ENCODE measurements at places on chromosomes 13 and 19.

DNA sequence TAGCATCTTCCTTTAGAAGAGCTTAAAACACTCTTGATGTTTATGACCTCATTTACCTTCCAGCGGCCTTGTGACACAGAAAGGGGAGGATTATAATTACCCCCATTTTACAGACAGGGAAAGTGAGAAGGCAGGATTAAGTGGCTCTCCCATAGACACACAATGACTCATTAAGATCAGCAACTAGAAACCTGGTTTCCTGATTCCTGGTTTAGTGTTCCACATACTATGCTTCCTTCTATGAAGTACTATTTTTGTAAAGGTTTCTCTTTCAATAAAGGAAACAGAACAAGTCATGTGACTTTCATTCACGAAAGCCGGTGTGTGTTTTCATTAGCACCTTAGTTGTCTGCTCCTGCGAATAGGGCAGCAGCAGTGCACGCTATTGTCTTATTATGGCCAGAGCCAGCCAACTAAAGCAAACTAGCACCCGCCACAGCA is 8.3 kb downstream of the IRS2 start:
- DNase-seq: no peak

- DNase-seq: no peak
These were observed 45.4 kb upstream of the MYCBP2 start for GRCh38 chr13:77372275-77372674.

GRCh38 chr19:46528601-46529590 is 33.2 kb upstream of the PNMA8B start:
- DNase-seq: no peak

GRCh38 chr13:27018344-27018861 is 153.2 kb downstream of the USP12 start:
- DNase-seq: no peak

- peak; percentile 18 for DNase-seq
These were observed 813 bp downstream of the ZNF296 start for GRCh38 chr19:45075301-45076028.

- DNase-seq: no peak
These were observed 128.0 kb downstream of the DCT start for GRCh38 chr13:94351292-94351990.

DNA sequence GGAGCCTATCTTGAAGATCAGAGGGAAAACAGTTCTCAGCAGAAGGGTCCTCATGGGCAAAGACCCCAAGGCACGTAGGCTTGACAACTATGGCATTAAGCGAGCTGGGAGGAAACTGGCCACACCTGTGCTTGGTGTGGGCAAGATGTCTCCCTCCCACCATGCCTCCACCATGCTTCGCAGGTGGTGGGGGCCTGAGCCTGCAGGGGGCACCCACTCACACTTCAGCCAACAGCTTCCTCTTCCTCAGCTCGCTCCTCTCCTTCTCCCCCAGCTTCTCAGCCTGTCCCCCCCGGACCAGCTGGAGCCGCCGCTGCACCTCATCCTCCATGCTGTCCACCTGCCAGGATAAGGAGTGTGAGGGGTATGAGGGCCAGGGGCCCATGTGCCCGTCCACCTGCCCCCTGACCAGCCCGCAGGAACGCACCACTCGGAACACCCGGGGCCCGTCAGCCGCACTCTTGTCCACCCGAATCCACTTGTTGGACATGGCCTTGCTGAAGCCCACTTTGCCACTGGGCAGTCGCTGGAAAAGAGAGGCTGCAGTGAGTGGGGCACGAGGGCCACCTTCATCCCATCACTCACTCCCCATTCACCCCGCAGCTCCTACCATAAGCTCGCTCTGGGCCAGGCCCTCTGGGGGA is 3.4 kb downstream of the FARSA start:
- no peak for DNase-seq

DNA sequence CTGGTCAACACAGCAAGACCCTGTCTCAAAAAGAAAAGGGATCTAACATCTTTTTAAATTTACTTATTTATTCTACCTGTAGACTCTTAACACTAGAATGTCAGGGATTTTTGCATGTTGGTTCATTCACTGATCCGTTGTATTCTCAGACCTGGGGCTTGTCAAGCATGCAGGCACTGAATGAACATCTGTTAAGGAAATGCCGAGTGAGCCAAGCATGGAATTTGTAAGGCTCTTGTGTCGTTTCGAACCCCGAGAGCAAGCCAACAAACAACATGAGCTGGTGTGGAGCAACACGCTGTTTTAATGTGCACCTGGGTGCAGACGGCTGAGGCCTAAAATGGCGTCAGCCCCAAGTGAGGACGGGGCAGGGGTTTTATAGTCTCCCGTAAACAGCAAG is 10.0 kb upstream of the OR1M1 start:
- DNase-seq: no peak

DNA sequence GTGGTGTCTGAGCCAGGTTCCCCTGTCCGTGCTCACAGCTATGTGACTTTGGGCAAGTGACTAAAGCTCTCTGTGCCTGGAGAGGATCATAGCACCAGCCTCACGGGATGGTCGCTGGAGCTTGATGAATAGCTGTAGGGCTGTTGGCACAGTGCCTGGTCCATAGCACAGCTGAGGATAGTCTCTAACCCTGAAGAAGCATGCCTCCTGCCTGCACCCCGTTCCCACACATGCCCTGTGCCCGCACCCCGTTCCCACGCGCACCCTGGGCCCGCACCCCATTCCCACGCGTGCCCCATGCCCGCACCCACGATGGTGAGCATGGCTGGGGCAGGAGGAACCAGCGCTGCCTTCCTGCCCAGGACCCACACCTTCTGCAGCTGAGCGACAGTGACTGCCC is 63.7 kb upstream of the F7 start:
- DNase-seq: no peak

- no peak for DNase-seq
These were observed 36.4 kb upstream of the NANOS3 start for GRCh38 chr19:13840305-13841085.

GRCh38 chr19:8659905-8660304 is 29.5 kb downstream of the NFILZ start:
- DNase-seq: no peak

- DNase-seq: peak; percentile 95
These were observed at the start of gene MPND for GRCh38 chr19:4343370-4344307. Gene MPND, plus strand, starts transcription at chr19:4343562. Its CDS starts 32 bp downstream, at chr19:4343594.

GRCh38 chr19:10104665-10105508 is 1.3 kb upstream of the PPAN start:
- peak; percentile 56 for DNase-seq

- DNase-seq: peak; percentile 79
These were observed at the start of gene LRRC63 for GRCh38 chr13:46211483-46212351. Gene LRRC63, plus strand, starts transcription at chr13:46211928. Its CDS starts 1,107 bp downstream, at chr13:46213035.

GRCh38 chr13:99296398-99296797 is 10.8 kb downstream of the GPR183 start:
- no peak for DNase-seq

DNA sequence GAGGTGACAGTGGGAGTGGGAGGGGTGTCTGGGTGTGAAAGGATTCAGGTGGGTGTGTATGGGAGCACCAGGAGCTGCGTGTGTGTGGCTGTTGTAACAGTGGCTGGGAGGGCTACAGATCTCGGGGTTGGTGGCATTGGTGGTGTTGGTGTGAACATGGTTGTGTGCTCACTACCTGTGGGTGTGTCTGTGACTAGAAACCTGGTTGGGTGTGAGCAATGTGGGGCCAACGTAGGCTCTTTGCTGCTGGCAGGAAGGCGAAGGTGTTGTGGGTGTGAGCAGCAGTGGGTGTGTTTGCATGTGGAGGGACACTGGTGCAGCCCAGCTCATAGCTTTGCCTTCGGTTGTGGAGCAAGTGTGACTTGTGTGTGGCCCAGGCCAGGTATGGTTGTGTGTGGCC is 3.7 kb upstream of the NR2C2AP start:
- DNase-seq: no peak

DNA sequence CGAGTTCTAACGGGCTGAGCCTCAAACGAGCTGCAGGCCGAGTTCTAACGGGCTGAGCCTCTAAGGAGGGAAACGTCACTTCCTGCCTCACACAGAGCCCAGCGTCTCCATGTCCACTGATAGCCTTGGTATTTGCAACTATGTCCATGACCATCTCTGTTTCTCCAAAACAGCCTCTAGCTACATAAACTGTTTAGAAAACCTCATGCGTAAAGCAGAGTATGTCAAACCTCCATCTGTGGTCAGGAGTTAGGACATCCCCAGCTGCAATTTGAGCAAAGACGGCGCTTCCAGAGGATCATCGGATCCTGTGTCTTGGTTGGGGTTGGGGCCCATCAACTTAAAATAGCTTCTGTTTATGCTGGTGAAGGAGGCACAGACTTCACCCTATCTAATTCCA is 20.8 kb downstream of the RASA3 start:
- no peak for DNase-seq
